Astrocyte (in vitro differentiated cells and primary cell): ENCODE measurements at places on chromosomes 2 and 18. TPM values are rescaled to one million over a fixed set of nuclear protein-coding genes. Genes with fewer than 3 reads are reported as not detected.

Gene RBM44
- 0.29 and 0.32 TPM in 2 replicates for total RNA-seq

DNA sequence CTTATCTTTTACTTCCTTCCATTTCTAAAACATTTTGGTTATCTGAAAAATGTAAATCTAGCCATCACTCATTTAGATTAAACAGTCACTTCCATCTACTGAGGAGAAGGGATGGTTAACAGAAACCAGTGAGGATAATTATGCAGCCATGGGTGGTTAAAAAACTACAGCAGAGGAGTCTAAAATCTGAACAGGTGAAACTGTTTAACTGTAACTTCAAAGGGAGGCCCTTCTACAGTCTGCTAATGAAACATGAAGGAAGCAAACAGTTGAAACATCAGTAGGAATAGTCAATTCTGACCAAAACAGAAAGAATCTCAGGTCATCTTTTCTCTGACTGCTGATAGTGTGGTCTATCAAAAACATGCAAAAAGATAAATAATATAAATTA is 71.0 kb downstream of the DTNB start:
- no peak for DNase-seq

- DNase-seq, result no peak
Measured at GRCh38 chr2:97749581-97749980, 36.2 kb downstream of the ZAP70 start.

Gene CCDC148
- 1.4 and 2.4 TPM in 2 replicates for total RNA-seq

DNA sequence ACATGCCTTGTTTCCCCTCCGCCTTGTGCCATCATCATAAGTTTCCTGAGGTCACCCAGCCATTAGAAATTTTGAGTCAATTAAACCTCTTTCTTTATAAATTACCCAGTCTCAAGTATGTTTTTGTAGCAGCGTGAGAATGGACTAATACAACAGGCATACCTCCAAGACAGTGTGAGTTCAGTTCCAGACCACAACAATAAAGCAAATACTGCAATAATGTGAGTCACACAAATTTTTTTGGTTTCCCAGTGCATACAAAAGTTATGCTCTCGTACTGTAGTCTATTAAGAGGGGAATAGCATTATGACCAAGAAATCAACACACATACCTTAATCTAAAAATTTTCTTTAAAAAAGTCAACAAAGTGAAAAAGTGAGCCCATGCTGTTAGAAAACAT is 217.2 kb downstream of the NR4A2 start:
- peak; percentile 79 for DNase-seq

GRCh38 chr2:217996361-217996760 is 6.4 kb downstream of the TNS1 start:
- peak; percentile 69 for DNase-seq

Gene ABCB11
- 0.02 TPM in 1 of 2 replicates, not detected in the other for total RNA-seq

- no peak for DNase-seq
Measured at GRCh38 chr2:115190459-115190858, 748.0 kb downstream of the DPP10 start.
